Calu3 (cell line): ENCODE measurements at places on chromosomes 2 and 18. TPM values are rescaled to one million over a fixed set of nuclear protein-coding genes. Genes with fewer than 3 reads are reported as not detected.

IL36A gene
- not detected in 2 replicates for total RNA-seq

RGPD4 gene
- total RNA-seq, result not detected in 2 replicates

ATG16L1 gene
- 45.0 and 47.6 TPM in 2 replicates for total RNA-seq

HNMT gene
- total RNA-seq, result 56.5 and 68.2 TPM in 2 replicates

FARP2 gene
- total RNA-seq, result 59.0 and 67.7 TPM in 2 replicates

GRCh38 chr2:217988014-217988839, 14.6 kb downstream of the TNS1 start:
- peak; percentile 94 for DNase-seq

DNA sequence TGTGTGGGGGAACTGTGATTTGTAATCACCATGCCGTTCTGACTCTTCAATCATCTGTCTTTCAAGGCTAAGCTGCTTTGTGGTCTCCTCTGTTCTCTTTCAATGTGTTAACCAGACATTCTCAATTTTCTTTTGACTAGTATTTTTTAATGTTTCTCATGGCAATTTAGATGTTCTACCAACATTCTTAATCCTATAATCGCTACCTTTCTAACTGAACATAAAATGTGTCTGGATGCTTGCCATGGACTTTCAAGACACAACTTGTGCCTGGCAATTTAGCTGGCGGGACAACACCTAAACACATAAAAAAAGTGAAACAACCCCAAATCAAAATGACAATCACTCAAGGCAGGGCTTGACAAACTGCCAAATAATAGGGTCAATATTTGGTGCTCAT, 135.0 kb upstream of the ACKR3 start:
- DNase-seq, result no peak

DNA sequence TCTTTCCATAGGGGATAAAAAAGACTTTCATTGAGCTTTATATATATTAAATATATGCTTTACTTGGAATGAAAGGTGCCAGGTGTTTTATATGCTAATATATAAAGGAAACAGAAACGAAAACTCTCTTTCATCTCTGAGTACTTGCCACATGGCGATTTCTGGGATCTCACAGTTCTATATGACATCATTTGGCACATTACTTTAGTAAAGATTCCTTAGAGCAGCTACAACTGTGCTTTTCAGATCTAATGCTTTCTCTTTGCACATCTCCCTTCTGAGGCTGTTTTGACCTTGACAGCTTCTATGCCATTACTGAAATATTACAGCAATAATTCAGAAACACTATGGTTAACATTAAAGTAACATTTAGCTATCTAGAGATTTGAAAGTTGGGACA, 1082.9 kb upstream of the CDH2 start:
- DNase-seq, result no peak

DNA sequence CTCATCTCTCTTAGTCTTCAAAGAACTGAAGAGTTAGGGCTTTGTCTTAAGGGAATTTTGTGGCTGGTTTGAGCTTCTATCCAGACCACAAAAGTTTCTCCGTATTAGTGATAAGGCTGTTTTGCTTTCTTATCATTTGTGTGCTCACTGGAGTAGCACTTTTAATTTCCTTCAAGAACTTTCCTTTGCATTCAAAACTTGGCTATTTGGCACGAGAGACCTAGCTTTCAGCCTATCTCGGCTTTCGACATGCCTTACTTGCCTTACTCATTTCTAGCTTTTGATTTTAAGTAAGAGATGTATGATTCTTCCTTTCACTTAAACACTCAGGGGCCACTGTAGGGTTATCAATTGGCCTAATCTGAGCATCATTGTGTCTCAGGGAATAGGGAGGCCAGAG, 29.9 kb downstream of the HDHD2 start:
- DNase-seq, result no peak

GRCh38 chr2:71736091-71736861, 282.9 kb downstream of the DYSF start:
- no peak for DNase-seq

- DNase-seq, result no peak
Measured at GRCh38 chr18:48944634-48945033, 6.1 kb downstream of the SMAD7 start.

DNA sequence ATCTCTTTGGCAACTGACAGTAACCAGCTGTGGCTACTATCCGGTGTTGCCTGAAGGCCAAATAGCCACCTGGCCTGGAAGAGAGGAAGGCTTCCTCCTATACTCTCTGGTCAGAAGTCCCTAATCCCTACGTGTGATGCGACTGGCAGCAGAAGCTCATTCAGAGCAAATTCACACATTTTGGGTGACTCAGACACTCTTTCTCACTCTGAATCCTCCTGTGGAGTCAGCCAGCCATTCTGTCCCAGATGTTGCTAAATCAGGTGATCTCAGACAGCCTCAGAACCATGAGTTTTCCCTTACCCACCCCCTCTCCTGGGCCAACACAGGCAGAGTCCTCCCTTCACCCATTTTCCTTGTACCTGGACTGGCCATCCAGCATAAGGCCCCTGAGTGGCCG, 34.7 kb downstream of the CFAP53 start:
- DNase-seq, result no peak

GRCh38 chr2:219645631-219646527, 18.4 kb downstream of the SLC4A3 start:
- no peak for DNase-seq

DNA sequence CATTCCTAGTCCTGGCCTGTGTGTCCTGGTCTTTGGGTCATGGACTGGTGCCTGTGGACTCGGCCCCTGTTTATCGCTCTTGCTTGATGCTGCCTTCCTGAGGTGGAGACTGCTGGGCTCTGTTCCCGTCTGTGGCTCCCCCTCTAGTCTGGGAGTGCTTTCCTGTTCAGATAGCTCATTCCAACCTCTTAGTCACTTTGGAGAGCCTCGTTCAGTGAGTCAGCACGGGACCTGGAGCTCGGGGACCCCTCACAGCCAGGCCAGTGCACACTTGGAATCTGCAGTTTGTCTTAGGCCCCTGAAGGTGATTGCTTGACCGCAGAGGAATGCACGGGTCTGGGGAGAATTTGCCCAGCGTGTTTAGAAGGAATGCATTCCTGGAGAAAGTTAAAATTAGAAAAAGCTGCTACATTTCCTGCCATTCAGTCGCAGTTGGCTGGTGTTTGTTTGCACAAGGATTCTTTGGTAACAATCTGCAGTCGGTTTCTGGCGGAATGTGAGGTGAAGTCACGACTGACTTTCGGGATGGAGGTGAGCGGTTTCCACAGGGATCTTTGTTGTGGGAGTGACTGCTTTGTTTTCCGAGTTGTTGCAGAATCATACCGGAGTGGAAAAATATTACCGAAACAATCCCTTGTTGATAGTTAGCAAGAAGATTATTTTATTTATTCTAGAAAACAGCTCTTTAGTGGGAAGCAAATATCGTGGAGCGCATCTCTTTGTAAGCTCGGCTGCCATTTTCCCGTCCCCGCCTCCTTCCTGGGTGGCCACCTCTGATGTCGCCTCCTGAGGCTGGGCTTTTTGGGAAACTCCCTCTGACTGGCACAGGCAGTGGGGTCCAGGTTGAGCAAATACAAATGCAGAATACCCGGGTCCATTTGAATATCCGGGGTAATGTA, 29.6 kb downstream of the SH3BP4 start:
- peak; percentile 78 for DNase-seq

DNA sequence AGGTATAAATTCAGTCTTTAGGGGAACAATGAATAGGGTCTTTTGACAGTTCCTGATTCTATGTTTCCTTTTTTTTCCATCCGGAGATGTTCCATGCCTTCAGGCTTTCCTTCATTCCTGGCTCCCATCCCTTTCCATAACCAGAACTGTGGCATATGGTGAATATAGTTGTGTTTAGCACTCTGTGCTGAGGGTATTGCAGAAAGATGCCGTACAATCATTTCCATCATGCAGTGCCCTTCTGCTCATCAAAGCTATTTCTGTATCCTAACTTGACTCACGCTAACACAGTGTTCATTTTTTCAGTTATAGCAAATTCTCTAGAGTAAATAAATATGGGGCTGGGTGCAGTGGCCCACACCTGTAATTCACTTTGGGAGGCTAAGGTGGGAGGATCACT, 131.9 kb upstream of the EML6 start:
- DNase-seq, result no peak

DNA sequence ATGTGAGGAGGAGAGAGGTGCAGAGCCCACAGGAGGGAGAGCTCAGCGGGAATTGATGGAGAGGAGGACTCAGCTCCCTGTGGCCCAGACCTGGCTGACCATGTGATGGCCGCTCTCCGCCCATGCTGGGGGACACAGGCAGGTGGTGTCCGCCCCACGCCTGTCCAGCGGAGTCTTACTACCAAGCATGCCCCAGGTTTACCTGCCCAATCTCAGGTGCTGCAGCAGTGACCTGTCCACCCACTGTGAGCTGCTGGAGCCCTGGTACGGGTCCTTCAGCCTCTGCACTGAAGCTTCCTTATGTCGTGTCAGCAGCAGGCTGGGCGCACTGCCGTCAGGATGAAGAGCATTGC, 170.8 kb downstream of the RTP5 start:
- DNase-seq, result no peak

DNA sequence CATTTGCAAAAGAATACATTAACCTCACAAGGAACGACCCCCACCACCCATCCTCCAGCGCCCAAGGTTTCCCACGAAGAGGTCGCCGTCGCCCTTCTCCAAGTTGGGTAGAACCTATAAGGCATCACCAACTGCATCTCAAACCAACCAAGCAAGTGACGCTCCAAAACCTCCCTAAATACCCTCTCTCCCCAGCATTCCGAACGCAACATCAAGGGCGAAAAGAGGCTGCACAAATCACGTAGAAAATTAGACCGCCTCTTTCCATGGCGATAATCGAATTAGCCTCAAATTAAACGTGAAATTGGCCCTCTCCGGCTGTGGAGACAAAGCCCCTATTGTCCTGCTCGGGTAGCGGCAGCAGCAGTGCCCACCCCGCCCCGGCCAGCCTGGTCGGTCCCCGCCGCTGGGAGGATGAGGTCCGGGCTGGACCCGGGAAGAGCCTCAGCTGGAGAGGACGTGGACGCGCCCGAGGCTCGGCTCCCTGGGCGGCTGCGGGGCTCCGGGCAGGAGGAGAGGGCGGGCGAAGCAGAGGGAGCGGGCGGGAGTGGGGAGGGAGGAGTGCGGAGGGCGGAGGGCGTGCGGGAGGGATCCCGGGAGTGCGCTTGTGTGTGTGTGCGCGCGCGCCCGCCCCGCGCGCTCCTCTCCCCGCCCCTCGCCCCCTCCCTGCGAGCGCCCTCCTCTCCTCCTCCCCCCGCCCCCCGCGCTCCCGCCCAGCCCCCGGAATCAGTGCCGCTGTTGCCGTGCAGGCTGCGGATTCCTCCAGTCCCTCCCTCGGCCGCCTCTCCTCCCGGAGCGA, at the start of gene SPTBN1:
TSS of gene SPTBN1 (plus strand) at position 765 of the 799 bp plus-strand sequence. CDS start 70,092 bp downstream, outside the sequence.
- peak; percentile 80 for DNase-seq

DNA sequence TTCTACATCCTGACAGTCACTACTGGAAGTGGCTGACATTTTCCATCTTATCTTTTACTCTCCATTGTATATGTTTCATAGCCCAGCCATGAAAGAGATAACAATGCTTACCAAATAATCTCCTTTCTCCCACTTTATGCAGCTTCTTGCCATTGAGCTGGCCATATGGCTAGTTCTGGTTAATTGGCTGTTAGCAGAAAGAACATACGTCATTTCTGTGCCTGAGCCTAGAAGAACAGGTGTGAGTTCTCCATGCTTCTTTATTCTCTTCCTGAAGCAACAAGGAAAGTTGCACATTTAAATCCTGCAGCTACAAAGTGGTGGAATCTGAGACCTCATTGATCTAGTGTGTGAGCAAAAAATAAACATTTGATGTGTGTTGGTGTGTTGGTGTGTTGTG, 82.0 kb upstream of the FSHR start:
- DNase-seq, result no peak

- no peak for DNase-seq
Measured at GRCh38 chr2:189304360-189304759, 124.8 kb upstream of the COL5A2 start.

DNA sequence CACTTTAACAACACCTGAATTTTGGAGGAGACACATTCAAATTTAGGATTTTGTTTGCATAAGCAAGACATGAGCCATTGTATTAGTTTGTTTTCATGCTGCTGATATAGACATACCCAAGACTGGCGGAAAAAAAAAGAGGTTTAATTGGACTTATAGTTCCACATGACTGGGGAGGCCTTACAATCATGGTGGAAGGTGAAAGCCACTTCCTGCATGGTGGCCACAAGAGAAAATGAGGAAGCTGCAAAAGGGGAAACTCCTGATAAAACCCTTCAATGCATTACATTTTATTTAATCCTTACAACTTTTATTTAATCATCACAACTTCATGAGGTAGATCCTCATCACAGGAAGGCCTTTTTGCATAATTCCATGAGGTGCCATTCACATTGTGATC, 242.0 kb upstream of the STON1 start:
- DNase-seq, result no peak

GRCh38 chr2:120710256-120710655, 25.4 kb upstream of the GLI2 start:
- no peak for DNase-seq

GRCh38 chr2:36413218-36413617, 57.6 kb downstream of the CRIM1 start:
- DNase-seq, result no peak

DNA sequence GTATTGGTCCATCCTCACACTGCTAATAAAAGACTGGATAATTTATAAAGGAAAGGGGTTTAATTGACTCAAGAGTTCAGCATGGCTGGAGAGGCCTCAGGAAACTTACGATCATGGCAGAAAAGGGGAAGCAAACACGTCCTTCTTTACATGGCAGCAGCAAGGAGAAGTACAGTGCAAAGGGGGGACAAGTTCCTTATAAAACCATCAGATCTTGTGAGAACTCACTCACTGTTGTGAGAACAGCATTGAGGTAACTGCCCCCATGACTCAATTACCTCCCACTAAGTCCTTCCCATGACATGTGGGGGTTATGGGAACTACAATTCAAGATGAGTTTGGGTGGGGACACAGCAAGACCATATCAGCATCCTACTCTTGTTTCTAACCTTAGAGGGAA, 37.0 kb downstream of the SP100 start:
- no peak for DNase-seq

DNA sequence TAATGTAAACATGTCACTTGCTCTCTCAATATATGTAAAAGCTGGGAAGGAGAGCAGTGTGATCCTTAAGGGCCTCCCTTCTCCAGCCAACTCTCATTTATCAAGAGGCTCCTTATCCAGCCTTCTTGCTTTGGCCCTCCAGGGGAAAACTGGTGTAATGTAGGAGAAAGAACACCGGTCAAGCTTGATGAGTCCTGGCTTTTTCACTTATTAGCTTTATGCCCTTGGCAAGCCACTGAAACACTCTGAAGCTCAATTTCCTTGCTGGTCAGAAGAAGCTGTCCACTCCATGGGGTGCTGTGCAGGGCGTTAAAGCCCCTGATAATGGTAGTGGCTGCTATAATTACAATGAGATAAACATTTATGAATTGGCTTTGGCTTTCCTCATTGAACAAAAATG, 251.2 kb upstream of the RBBP8 start:
- DNase-seq, result no peak

DNA sequence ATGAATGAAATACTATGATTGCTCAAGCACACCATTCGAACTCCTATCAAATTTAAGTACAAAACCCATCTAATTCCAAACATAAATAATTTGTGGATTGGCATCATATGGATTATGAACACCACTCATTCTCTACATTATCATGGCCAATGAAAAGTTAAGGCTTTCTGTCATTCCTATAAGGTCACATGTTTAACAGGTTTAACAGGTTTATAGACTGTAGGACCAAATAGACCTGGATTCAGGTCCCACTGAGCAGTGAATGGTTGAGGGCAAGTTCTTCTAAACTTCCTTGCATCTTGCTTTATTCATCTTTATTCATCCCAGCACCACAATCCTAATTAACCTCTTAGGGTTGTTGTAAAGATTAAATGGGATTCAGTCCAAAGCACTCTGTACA, 33.4 kb downstream of the FBXO36 start:
- DNase-seq, result no peak
